ENCODE measurements at places on chromosomes 5 and 9.

DNA sequence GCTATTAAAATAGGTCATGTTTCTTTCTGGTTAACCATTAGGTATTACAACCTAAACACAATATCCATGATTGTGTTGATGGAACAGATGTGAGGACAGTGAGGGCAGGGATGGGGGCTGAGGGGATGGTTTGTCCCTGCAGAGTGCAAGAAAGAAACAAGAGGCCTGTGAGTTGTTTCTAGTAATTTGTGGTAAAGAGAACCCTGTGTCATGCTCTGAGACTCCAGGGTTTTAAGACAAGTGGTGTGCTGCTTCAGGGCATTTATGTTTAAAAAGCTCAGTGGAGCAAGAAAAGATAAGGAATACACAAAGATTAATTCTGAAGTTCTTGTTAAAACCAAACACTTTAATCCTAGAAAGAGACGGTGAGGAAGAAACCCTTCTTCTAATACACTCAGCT, 656.5 kb downstream of the TLE1 start:
- no peak for DNase-seq

GRCh38 chr9:113299800-113300292, 3.3 kb downstream of the RNF183 start:
- no peak for DNase-seq

DNA sequence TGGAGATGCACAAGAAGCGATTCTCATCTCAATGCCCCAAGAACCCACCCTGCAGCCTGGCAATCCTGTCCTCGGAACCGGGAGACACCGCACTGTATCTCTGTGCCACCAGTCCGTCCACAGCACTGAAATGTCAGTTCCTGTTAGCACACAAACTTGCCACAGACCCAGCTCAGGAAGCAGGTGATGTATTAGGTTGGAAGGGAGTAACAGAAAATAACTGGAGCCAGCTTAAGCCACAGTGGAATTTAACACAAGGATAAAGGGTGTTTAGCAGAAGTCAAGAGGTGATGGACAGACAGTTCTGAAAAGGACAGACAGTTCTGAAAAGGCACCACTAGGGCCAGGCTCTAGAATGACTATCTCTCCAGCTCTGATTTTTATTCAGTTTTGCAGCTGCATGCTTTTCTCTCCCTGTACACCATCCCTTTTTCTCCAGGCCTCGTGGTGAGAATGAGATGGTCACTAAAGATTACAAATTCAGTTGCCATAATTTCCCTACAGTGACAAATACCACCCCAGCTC, 114.4 kb downstream of the ANKRD18B start:
- DNase-seq = no peak

DNA sequence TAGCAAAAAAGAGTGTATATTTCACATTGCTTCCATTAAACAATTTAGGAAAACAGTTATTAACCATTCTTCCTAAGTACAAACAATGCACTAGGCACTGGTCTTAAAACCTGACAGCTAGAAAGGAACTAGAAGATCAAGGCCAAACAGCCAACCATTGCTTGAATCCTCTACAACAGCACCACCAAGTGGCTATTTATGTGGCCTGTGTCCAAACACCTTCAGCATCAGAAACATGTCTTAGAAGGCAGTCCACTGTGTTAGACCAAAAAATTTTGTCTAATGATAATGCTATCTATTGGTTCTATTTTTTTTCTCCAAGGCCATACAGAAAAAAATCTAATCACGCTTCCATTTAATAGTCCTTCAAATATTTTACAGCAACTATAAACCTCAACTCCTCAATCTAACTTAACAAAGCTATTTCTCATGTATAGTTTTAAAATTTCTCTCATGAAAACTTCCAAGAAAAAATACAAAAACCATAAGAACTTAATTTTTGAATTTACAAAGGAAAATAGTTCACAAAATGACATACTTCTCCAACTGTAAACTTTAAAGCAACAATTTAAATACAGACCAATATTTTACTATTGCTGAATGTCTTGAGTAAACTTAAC, 36.1 kb downstream of the CAAP1 start:
- no peak for DNase-seq

- no peak for DNase-seq
Measured at GRCh38 chr5:16505140-16505891, 39.7 kb upstream of the ZNF622 start.

DNA sequence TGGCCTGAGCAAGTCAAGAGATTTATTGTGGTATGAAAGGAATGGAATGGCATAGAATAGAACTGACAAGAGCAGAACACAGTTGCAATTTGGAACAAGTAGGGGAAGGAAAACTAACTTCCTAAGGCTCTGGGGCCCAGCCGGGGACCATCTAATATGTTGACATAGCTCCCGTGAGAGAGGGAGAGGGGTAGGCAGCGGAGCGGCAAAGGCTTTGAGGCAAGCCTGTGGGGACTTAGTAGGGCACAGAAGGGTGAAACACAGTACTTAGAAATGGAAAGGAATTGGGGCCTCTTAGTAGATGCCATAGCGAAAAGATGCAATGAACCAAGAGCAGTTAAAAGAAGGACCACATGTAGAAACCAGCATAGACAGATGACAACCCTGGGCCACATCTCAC, 11.8 kb upstream of the GNA14 start:
- no peak for DNase-seq

Measured in CD4-positive, alpha-beta T cell (primary cell).